ENCODE measurements at places on chromosomes 7 and 10. TPM values are rescaled to one million over a fixed set of nuclear protein-coding genes. Genes with fewer than 3 reads are reported as not detected.

- DNase-seq, result no peak
These were observed 7.5 kb downstream of the GDI2 start for GRCh38 chr10:5805711-5806110.

GRCh38 chr7:69104023-69104422 lies 494.3 kb upstream of the AUTS2 start:
- DNase-seq, result no peak

DNA sequence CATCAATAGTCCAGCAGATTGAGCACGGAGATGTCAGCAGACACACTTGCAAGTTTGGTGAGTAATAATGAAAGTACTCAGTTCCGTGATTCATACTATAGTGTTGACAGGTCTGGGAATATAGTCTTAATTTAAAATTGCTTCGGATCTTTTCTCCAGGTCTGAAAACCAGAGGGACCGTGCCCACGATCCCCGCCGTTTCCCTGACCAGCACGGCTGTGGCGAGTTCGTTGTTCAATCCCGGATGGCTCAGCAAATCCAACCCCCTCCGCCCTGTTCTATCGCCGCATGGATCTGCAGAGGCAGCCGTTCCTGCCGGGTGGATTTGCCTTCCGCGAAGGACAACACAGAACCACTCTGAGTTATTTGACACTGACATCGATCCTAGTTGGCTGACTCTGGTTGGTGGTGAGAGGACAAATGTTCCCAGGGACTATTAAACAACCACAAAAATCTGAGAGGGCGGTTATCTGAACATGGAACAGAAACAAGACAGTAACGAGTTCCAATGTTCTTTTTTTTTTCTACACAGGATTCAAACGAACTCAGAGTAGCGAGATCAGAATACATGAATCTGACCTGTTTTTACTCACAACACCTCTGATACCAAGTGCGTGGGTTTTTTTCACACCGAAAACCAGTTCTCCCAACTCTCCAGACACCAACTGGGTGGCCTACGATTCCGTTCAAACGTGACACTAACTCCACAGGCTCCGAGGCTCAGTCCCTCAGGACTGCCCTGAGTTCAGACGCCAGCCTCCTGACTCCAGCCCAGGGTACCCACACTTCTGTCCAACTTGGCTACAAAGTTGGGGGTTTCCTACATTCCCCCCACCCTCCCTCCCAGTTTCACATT lies 52.7 kb downstream of the RBM17 start:
- no peak for DNase-seq

DNA sequence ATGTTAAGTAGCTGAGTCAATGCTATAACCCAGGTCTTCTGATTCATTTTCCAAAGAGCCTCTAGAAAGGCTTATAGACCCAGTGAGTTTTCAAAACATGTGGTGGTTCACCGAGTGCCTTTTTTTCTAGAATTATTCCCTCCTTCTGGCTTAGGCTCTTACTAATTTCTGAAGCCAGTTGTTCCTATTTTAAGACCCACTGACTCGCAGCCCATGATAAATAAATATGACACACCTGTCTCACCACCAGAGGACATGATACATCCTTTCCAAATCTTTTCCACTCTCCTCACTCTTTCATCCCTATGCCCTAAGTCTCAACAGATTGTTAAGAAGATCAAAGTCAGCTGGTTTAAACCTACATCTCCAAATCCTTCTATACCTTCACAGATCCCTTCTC lies 126.0 kb upstream of the WNT16 start:
- DNase-seq, result no peak

- no peak for DNase-seq
These were observed 2.0 kb upstream of the WBP1L start for GRCh38 chr10:102741726-102742237.

GRCh38 chr10:14564268-14564744 lies 210.4 kb downstream of the FAM107B start:
- DNase-seq, result no peak

GRCh38 chr7:46675456-46675855 lies 754.4 kb upstream of the IGFBP3 start:
- no peak for DNase-seq

The NEUROG3 gene
- not detected for total RNA-seq

The C10orf95 gene
- total RNA-seq, result 0.82 TPM

The LMOD2 gene
- total RNA-seq, result not detected

The MSMB gene
- not detected for total RNA-seq

The SLC13A4 gene
- 12.6 TPM for total RNA-seq

All from frontal cortex (tissue), 4 donors.